Activated naive CD4-positive, alpha-beta T cell treated with Interleukin-2 at 50 U/mL for 16 hours (primary cell): ENCODE measurements at places on chromosomes 1 and 21.

DNA sequence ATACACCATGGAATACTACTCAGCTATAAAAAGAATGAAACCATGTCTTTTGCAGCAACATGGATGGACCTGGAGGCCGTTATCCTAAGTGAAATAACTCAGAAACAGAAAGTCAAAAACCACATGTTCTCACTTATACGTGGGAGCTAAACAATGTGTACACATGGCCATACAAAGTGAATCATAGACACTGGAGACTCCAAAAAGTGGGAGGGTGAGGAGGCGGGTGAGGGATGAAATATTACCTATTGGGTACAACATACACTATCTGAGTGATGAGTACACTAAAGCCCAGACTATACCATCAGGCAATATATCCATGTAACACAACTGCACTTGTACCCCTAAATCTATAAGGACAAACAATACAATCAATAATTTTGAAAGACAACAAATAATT lies 39.5 kb upstream of the FAM20B start:
- no peak for DNase-seq

GRCh38 chr1:99784809-99785255 lies 18.4 kb upstream of the FRRS1 start:
- DNase-seq = no peak

GRCh38 chr1:171421413-171422020 lies 63.8 kb upstream of the PRRC2C start:
- DNase-seq = no peak

DNA sequence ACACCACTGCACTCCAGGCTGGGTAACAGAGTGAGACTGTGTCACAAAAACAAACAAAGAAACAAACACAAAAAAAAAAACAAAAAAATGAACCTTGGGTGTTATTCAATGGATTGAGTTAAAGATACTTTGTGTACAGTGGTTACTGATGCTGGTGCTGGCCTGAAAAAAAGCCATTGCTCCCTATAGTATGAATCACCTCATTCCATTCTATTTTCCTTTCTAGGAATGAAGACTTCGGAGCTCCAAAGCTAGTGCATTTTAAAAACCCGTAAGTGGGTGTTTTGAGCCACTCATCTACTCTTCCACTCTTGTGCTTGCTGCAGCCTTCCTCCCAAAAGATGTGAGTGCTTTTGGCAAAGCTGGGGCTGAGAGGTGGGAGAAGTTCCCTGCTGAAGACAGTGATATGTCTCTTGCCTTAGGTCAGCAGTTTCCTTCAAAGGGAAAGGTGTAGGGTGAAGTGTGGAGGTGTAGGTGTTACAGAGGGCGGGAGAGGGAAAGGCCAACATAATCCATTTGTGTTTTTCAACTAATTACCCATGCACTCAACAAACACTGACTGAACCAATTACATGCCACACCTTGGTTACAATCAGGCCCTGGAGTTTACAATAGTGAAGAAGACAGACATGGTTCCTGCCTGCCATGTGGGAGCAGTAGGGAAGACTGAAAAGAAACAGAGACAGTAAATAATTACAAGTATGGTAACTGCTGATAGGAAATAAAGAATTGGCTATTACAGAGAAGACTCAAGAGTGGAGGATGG lies 55.0 kb upstream of the SERBP1 start:
- DNase-seq = no peak

- no peak for DNase-seq
These were observed 25.8 kb upstream of the MPZL1 start for GRCh38 chr1:167695756-167696561.

GRCh38 chr1:66533804-66534740 lies at the start of gene SGIP1:
TSS of gene SGIP1 (plus strand) at chr1:66534153. CDS start at chr1:66534359, 206 bp downstream.
- no peak for DNase-seq

DNA sequence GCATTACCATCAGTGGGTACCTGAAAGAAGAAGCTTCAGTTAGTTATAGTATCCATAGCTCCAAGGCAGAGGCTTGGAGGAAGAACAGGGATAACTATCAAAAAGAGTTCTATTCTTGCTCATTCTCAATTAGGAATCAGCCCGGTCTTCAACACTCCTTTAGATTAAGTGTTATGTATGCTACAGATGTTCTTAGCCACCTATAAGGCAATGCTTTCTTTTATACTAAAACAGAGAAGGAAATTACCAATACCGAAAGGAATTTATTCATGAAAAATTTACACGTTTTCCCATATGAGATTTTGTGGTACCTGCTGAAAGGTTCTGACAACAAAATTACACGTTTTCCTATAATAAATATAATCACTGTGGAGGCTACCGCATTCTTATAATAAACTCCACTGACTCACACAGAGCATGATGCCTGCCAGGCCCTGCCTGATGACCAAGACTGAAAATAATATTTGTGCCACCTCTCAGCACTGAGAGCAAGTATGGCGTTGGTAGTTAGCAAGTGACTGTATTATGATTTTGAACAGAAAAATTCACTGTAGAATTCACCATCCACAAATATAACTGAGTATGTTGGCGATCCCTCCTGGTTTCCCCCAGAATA lies 58.3 kb downstream of the APP start:
- DNase-seq = peak; percentile 6

- no peak for DNase-seq
These were observed 3.1 kb upstream of the ADGRB2 start for GRCh38 chr1:31767225-31767624.

GRCh38 chr21:46457801-46458314 lies 833 bp upstream of the DIP2A start:
- no peak for DNase-seq

DNA sequence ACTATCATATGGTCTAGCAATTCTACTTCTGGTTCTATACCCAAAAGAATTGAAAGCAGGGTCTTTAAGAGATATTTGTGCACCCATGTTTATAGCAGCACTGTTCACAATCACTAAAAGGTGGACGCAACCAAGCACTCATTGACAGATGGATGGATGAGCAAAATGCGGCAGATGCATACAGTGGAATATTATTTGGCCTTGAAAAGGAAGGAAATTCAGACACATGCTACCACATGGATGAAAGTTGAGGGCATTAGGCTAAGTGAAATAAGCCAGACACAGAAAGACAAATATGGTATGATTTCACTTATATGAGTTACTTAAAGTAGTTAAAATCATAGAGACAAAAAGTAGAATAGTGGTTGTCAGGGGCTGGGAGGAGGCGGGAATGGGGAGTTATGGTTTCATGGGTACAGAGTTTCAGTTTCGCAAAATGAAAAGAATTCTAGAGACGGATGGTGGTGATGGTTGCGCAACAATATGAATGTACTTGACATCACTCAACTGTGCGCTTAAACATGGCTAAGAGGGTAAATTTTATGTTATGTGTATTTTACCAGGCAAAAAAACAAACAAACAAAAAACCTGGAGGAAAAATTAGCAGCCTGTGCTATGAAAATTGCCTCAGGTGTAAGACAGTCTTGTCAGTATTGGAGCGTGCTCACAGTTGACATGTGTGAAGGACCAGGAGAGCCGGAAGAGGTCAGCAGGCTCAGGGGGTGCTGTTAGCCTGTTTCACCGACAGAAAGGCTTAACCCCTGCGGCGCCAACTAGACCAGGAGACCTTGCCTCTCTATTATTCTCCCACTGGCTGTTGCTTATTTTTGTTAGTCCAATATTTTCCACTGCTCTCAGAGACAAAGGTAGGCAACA lies 26.5 kb downstream of the CD247 start:
- DNase-seq = peak; percentile 61

DNA sequence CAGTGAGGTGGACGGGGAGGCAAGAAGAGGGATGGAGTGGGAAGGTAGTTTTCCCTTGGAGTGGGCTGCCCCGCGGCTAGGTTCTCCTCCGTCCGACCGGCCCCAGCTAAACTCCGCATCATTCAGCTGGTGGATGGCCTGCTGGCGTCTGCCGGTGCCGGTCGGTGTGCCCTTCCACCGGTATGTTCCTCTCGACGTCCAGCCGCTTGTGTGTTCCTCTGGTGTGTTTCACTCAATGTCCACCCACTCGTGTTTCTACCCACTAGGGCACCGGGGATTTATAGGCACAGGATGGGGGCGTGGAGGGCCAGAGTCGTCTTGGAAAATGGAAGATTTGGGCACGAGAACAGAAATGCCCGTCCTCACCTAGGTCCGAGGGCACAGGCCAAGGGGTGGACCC lies 931.7 kb upstream of the B3GALT2 start:
- DNase-seq = no peak

- DNase-seq = peak; percentile 25
These were observed 9.0 kb upstream of the IFFO2 start for GRCh38 chr1:18965206-18966173.
